Caki2 (cell line): ENCODE measurements at places on chromosomes 4 and X. TPM values are rescaled to one million over a fixed set of nuclear protein-coding genes. Genes with fewer than 3 reads are reported as not detected.

Gene MGAT4D
- total RNA-seq, result not detected in 2 replicates

Gene SLC2A9
- 1.2 TPM in 1 of 2 replicates, not detected in the other for total RNA-seq

- DNase-seq, result no peak
Observed at GRCh38 chr4:108155373-108155772, 13.4 kb downstream of the LEF1 start.

GRCh38 chrX:69503228-69503781, 821 bp upstream of the NALF2 start:
- no peak for DNase-seq

Gene SSX2
- total RNA-seq, result 0.32 TPM in 1 of 2 replicates, not detected in the other

Gene ARX
- not detected in 2 replicates for total RNA-seq
